Activated naive CD4-positive, alpha-beta T cell treated with anti-CD3 and anti-CD28 coated beads for 36 hours (primary cell): ENCODE measurements at places on chromosomes 12 and 14.
A peak's percentile ranks its signal among the peaks of the same experiment; 100 is the strongest.

GRCh38 chr12:668090-668481, 4.8 kb upstream of the NINJ2 start:
- DNase-seq = no peak

- peak; percentile 12 for DNase-seq
These were observed 1.1 kb downstream of the PAN2 start for GRCh38 chr12:56332512-56333196.

- no peak for DNase-seq
These were observed 216.5 kb downstream of the C12orf50 start for GRCh38 chr12:87812681-87813080.

GRCh38 chr12:45660330-45660729, 69.2 kb upstream of the ARID2 start:
- DNase-seq = no peak

DNA sequence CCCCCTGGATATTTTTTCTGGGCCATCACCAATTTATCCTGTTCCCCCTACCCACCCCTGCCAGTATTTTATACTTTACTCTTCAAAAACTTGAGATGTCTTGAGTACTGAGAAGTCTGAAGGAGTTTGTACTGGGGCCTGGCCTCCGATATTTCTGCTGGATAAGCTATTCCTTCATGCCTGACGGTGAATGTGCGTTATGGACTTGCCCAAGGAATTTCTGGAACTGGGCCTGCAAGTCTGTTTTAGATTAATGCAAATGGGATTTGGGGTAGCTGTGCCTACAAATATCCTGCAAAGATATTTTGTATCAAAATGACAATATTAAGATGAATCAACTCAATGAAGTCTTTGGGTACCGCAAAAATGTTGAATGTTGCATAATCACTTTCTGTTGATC, at the start of gene PTCSC3:
Gene PTCSC3, minus strand, starts transcription at position 199 of the 400 bp plus-strand sequence.
- no peak for DNase-seq

DNA sequence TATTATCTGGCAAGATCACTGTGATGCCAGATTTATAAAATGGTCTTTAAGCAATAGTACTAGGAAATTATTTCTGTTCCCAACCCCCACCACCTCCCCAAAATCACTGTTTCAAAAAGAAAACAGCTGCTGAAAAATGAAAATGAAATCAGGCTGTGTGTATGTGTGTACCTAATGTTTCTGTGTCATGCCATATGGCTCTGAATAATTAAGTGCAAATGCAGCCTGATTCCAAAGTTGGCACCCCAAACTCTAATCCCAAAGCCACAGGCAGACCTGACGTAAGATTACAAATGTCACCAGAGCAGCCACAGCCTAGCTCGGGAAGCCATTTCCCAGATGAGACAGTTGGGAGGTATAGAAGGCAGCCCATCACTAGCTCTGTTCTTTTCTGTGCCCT, 175.5 kb downstream of the MED13L start:
- DNase-seq = no peak

- DNase-seq = no peak
These were observed 94.5 kb downstream of the SCARB1 start for GRCh38 chr12:124769163-124769530.

DNA sequence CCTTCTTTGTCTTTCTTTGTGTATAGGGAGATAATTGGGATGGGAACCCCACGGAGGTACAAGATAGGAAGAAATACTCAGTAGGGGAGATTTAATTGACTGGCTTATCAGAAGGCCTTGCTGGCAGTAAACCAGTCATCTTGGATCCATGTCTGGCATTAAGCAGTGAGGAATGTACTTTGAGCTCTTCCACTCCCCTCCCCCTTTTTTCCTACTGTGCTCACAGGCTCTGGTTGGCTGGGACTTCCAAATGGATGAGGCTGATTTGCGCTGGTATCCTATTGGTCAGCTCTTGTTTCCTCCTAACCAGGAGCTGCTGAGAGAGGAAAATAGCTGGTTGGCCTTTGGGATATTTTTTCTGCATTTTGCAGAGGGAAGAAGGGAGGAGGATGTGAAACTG, 24.7 kb downstream of the NGDN start:
- DNase-seq = no peak

DNA sequence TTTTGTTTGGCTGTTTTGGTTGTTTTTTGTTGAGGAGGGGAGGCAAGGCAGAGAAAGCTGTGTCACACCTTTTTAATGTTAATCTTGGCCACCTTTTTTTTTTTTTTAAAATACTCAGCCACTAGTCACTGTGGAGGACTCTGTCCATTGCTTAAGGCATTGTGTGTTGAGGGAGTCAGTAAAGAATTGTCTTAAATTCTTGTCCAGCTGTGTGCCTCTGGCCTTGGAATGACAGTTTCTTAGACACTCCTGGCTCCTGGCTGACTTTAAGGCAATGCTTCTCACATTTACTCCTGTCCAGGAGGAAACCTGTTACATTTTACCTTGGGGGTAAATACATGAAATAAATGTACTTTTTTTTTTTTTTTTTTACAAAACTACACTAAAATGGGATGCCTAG, 18.1 kb upstream of the SMCO2 start:
- DNase-seq = no peak
